ENCODE measurements at places on chromosomes 5 and 9.

DNA sequence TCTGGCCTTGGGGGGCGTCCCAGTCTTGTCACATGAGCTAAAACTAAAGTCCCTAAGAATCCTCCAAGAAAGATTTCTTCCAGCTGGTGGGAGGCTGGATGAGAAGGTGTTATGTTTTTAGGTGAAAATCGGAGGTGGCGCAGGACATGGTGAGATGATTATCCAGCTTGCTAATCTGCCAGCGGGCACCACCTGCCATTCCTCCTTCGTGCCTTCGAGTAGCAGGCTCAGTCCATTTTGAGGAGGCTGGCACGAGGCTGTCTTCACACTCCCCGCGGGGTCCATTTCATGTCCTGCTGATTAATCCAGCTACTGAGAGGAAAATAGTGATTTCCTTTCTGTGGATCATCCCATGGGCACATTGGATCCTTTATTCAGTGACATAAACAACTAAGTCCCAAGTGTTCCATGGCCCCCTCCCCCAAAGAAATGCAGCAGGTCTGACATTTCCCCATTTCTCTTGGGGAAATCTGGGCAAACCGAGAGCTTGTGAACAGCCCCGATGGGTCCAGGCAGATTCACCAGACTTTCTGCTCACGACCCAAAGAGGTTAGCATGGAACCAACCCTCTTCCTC lies 38.2 kb upstream of the EXOC3 start:
- DNase-seq: no peak

DNA sequence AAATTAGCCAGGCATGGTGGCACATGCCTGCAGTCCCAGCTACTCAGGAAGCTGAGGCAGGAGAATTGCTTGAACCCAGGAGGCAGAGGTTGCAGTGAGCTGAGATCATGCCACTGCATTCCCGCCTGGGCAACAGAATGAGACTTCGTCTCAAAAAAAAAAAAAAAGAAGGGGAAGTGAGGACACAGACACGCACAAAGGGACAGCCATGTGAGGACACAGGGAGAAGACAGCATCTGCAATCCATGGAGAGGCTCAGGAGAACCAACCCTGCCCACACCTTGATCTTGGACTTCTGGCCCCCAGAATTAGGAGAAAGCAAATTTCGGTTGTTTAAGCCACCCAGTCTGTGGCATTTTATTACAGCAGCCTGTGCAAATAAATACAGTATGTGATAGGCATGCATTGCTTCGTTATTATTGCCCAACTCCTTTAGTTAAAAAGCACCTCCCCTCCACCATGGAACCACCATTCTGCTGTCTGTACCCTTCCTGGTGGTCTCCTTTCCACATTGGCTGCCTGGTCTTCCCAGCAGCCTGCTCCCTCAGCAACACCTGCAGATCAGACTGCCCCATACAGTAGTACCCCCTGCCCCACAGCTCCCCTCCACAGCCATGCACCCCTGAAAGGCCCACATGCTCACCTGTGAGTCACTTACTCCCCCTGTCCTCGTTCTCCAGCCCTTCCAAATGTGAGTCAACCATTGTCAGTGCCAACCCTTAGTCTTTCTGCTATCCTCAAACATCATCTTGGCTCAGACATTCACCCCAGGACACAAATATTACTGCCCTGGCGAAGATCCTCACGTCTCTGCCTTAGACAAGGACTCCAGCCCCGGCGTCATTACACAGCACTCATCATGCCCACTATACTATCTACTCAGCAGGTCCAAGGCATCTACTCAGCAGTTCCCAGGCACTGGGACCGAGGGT lies 128.8 kb downstream of the ROR2 start:
- DNase-seq: no peak

DNA sequence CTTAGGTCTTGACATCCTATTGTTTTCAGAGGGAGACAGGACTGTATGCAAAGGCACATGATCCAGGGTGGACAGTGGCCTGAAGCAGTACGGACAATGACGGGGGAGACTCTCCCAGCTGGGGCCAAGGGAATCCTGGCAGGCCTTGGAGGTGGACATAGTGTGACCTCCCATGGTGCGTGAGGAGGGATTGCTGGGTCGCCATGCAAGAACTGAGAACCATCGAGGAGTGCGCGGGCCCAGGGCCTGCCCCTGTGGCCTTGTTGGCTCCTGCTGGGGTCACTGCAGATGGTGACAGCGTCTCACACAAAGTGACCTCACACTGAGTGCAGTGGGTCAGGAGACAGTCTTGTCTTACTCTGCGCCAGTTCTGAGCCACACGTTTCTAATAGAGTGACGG lies 192.4 kb downstream of the GADD45G start:
- DNase-seq: no peak

GRCh38 chr9:131407717-131408195 lies 13.9 kb downstream of the PRRC2B start:
- DNase-seq: peak; percentile 62

DNA sequence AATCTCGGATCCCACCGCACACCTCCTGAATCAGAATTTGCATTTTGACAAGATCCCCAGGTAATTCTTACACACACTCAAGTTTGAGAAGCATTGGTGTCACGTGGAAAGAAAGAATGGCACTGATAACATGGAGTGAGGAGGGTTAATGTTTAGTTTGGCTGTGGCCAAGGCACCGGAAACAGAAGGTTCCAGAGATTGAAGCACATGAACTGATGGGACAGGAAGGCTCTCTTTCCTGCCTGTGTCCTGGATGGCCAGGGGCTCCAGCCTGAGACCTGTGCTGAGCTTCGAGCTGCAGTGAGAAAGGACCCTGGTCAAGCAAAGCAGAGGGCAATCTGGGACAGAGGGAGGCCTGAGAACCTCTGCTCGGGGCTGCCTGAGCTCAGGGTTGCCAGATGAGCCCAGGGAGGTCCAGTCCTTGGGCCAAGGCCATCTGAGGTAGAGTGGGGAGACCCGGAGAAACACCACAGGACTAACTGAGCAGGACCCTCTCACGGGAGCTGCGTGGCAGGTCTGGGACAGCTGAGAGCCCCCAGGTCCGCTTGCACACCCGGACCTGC lies 27.3 kb downstream of the AFAP1L1 start:
- DNase-seq: no peak

DNA sequence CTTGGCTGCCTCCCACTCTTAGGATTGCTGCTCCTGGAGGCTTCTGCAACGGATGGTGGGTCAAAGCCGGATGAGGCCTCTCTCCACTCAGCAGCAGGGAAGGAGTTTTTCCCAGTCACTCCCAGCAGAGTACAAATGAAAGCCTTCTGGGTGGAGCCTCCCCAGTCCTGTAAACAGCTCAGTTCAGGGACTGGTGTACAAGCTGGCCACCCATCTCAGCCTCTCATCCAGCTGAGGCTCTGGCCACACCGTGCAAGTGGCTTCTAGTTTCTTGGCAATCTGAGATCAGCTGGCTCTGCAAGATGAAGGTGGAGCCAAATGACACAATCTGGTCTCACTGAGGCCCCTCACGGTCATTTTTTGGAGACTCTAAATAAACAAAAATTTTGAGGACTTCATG lies 10.0 kb downstream of the GPX3 start:
- DNase-seq: no peak

DNA sequence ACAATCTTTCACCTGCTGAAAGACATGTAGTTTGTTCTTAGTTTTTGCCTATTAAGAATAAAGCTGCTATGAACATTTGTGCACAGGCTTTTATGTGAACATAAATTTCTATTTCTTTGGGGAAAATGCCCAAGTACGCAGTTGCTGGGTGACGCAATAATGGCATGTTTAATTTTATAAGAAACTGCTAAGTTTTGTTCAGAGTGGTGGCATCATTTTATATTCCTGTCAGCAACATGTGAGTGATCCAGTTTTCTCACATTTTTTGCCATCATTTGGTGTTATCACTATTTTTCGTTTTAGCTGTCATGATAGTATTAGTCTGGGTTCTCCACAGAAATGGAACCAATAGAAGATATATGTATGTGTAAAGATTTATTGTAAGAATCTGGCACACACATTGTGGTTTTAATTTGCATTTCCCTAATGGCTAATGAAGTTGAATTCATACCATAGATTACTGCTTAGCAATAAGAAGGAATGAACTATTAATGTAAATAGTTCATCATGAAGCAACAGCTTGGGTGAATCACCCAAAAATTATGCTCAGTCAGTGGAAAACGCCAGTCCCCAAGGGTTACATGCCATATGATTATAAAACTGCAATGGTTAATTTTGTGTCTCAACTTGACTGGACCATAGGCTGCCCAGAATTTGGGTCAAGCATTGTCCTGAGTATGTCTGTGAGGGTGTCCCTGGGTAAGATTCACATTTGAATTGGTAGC lies 358.6 kb downstream of the MSX2 start:
- no peak for DNase-seq

DNA sequence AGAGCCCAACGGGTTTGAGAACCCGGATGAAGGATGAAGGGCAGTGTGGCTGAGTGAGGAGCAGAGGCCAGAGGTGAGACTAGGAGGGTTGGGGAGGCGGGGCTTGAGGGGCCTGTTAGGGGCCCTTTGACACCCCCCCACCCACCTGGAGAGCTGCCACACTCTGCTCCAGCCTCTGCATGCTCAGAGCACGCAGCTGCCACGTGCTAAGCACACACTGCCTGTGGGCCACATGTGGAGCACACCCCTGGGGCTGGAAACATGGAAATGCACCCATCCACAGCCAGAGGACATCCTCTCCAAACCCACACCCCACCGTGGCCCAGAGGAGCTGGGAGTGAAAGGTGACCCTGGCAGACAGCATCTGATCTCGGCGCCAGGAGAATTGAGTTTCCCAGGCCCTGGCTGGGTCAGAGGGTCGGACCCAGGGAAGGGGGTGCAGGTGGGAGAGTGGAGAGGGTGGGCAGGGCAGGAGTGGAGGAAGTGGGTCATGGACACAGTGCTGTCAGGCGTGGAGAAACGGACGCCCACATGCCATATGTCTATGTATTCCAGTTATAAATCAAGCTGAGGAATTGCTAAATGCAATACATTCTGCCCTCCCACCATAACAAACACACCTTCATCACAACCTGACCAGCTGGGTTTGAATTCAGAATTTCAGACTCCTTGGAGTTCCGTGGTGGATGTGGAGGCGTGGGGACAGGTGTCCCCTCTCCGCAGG lies 5.9 kb downstream of the DNM1 start:
- no peak for DNase-seq

GRCh38 chr5:104928906-104929520 lies 1366.4 kb upstream of the NUDT12 start:
- no peak for DNase-seq

GRCh38 chr5:171314728-171315385 lies 5.8 kb downstream of the TLX3 start:
- DNase-seq: no peak

DNA sequence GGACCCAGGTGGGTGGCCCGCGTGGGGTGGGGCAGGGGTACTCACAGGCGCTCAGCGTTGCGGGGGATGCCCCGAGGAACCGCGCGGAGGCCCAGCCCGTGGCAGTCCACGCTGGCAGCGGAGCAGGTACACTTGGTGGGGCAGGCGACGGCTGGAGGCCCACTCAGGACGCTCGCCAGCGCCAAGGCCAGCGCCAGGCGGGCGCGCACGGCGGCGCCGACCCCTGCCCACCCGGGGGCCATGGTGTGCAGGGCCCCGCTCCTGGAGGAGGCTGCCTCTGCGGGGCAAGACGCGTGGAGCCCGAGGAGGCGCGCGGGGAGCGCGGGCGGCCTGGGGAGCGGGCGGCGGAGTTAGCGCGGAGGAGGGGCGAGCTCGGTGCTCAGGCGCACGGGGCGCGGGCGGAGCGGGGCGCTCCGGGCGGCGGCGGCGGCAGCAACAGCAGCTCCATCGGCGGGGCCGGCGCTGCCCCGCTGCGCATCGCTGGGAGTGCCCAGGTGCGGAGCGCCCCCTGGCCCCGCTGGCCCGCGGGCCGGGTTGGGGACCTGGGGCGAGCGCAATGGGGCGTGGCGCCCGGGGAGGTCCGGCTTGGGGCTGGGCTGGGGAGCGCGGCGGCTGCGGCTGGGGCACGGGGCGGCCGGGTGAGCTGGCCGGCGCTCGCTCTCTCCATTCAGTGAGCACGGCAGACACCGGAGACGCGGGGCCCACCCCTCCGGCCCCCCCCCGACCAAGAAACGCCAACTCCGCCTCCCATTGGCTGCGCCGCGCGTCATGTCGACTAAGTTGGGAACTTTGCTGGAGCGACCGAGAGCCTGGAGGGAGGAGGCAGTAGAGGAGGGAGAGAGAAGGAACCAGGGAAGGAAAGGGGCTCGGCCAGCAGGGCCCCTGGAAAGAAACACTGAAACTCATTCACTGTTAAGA lies at the start of gene SLIT3:
TSS of gene SLIT3 (minus strand) at position 672 of the 918 bp plus-strand sequence. CDS start at position 242, 430 bp downstream.
- no peak for DNase-seq

DNA sequence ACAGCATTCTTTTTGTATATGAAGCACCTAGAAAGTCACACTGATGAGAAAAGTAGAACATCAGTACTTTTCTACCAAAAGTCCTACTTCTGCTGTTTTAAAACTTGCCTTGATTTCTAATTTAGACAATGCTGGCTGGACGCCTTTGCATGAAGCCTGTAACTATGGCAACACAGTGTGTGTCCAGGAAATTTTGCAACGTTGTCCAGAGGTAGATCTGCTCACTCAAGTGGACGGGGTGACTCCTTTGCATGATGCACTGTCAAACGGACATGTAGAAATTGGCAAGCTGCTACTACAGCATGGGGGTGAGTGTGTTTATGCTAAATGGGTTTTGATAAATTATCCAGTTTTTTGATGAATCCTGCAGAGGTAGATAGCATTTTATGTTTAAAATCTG lies 73.5 kb downstream of the SLF1 start:
- no peak for DNase-seq

- no peak for DNase-seq
Measured at GRCh38 chr9:91489361-91489899, 65.8 kb upstream of the NFIL3 start.

GRCh38 chr9:22009506-22009867 lies 382 bp upstream of the CDKN2B start:
- DNase-seq: no peak

GRCh38 chr5:56585461-56585860 lies 229.9 kb upstream of the MAP3K1 start:
- no peak for DNase-seq

DNA sequence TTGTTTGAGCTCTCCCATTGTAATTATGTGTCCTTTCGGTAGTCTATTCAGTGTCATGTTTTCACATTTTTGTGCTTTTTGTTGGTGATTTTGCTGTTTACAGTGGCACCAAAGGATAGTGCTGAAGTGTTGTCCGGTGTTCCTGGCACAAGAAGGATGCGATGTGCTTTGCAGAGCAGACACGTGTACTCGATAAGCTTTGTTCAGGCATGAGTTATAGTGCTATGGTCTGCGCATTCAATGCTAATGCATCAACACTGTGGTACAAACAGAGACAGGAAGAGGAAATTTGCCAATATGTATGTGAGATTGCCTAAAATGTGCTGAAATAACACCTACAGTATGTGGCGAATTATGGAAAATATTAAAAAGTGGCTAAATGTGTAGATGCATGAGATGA lies 913.4 kb upstream of the ACO1 start:
- DNase-seq: no peak

DNA sequence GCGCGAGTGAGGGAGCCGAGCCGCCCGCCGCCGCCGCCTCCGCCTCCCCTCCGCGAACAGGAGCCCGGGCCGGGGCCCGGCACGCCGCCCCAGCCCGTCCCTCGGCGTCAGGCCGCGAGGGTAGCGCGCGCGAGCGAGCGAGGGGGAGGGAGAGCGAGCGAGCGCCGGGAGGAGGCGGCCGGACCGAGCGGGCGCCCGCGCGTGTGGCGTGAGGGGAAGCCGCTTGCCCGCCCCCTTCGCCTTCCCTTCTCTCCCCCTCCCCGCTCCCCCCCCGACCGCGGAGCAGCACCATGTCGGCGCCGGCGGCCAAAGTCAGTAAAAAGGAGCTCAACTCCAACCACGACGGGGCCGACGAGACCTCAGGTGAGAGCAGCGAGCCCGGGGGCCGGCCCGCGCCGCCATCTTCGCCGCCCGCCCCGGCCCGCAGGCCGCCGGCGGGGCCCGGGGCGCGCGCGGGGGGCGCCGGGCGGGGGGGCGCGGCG lies 312 bp downstream of the SET start:
- no peak for DNase-seq

- no peak for DNase-seq
Measured at GRCh38 chr9:137084526-137084925, 2.3 kb upstream of the MAN1B1 start.
